ENCODE measurements at places on chromosomes 16 and 17.

DNA sequence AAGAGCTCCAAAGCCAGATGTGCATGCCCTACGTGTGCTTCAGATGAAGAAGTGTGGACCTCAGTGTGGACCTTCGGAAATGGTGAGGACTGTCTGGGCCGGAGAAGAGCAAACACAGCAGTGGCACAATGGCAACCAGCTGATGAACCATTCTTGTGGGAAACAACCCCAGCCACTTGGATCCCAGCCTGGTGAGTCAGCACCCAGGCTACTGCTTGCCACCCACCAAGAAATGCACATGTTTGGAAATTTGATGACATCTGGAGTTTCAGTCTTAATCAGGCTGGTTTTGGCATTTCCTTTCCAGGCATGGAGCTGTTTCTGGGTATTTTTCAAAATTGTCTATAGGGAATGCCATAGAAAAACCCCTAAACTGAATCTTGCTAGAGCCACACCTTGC lies 42.7 kb downstream of the DYNLRB2 start:
- no peak for DNase-seq

DNA sequence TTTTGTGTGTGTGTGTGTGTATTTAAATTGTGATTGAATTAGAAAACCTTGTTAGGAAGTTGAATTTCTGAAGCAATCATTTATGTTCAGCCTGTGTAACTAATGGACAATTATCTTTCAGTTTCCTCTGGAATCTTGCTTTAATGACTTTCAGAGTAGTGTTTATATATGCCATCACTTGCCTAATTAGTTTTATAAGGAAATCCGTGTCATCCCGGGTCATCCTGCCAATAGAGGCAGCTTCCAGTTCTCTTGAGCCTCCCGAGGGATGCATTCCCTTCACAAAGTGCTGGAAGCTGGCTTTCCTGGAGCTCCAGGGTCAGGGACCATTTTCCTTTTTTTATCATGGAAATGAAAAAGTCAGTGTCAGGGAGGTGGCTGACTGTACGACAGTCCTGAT lies 42.9 kb downstream of the PRKCA start:
- DNase-seq: no peak

GRCh38 chr16:57003439-57004386 lies 14.4 kb downstream of the NLRC5 start:
- no peak for DNase-seq

GRCh38 chr17:44218344-44219107 lies 949 bp downstream of the UBTF start:
- DNase-seq: peak; percentile 94

DNA sequence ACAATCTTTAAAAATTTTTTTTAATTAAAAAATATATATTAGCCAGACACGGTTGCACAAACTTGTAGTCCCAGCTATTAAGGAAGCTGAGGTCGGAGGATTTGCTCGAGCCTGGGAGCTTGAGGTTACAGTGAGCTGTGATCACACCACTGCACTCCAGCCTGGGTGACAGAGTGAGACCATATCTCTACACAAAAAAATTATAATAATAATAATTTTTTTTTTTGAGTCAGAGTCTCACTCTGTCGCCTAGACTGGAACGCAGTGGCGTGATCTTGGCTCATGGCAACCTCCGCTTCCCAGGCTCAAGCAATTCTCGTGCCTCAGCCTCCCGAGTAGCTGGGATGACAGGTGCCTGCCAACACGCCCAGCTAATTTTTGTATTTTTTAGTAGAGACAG lies 23.8 kb downstream of the LITAF start:
- no peak for DNase-seq

- DNase-seq: no peak
These were observed 24.5 kb downstream of the GPR142 start for GRCh38 chr17:74391771-74392170.

- no peak for DNase-seq
These were observed 295.3 kb upstream of the KIF2B start for GRCh38 chr17:53527473-53527872.

- no peak for DNase-seq
These were observed 1.4 kb downstream of the SHISA6 start for GRCh38 chr17:11242411-11242810.

DNA sequence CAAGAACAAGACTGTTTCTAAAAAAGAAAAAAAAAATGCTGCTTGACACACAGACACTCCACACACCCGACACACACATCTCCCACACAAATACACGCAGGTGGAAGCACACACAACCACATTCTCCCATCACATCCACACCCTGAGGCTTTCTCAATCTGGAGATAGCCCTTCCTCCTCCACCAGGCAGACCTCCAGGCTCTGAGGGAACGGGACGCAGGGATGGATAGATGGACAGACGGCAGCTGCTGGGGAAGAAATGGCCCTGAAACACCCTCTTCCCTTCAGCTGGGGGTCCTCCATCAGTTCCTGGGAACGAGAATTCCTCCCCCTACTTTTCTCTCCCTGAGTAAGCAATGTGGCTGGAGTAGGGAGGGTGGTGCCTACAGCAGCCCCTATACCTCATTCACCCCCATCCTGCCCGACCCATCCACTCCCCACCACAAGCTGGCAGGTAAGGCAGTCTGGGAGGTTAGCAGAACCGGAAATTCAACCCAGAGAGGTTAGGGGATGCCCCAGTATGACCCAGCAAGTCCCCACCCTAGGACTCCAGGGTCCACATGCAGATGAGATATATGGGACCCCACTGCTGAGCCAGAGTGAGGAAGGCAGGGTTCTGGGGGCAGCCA lies 4.1 kb upstream of the LITAFD start:
- DNase-seq: no peak

GRCh38 chr17:77504652-77505155 lies 363.9 kb downstream of the SEC14L1 start:
- no peak for DNase-seq

DNA sequence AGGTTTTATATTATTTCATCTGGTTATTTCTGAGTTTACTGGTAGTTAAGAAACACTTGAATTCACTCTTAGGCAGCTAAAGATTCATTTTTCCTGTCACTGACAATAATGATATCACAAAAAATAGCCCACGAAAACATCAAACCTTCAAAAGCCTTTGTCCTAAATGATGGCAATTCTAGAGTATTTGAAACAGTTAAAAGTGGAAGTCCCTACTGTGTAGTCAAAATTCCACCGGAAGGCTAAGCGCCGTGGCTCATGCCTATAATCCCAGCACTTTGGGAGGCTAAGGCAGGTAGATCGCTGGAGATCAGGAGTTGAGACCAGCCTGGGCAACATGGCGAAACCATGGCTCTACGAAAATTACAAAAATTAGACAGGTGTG lies 103.5 kb downstream of the HIC1 start:
- DNase-seq: no peak

- no peak for DNase-seq
These were observed 63.0 kb downstream of the PGS1 start for GRCh38 chr17:78441271-78441971.

GRCh38 chr17:19728084-19728495 lies 11.7 kb upstream of the SLC47A2 start:
- no peak for DNase-seq

GRCh38 chr16:50718061-50718760 lies 23.7 kb upstream of the CYLD start:
- DNase-seq: no peak

GRCh38 chr17:72104863-72105234 lies 16.0 kb upstream of the SOX9 start:
- no peak for DNase-seq

DNA sequence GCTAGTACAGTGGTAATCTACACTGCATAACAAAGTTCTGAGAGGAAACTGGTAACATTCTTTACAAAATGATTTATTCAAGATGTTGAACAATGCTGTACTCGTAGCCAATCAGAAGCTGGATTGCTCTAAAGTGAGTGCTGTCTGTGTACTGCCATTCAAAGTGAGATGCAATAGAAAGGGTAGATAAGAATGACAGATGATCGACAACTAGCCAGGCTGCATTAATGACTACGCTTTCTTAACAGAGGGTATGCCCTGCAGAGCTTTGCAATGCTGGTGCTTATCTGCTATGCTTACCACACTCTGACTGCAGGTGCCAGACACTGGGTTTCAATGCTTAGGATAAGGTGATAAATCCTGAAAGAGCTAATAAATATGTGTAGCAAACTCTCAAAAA lies 46.1 kb upstream of the SLC25A19 start:
- DNase-seq: no peak

- peak; percentile 59 for DNase-seq
These were observed 1.0 kb downstream of the IRX3 start for GRCh38 chr16:54285414-54286089.

DNA sequence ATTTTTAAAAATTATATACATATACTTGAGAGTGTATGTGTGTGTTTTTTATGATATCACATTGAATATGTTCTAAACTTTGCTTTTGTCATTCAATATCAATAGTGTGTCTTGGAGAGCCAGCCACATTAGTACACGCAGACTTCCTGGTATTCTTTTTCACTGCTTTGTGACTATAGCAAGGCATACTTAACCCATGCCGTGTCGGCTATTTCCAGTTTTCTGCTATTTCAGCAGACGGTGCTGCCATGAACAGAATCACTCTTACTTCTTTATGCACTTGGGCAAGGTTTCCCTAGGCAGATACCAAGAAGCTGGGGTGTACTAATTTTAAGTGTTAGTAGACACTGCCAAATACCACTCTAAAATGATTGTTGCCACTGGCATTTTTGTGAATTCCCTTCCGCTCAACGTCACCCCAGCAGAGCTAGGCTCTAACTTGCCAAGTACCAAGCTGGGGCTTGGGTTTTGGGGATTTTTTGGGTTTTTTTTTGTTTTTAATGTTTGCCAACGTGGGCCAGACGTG lies 134.9 kb downstream of the SOCS1 start:
- DNase-seq: no peak

- no peak for DNase-seq
These were observed 9.7 kb upstream of the RSKR start for GRCh38 chr17:28623696-28624095.

GRCh38 chr16:29744541-29745101 lies 1.2 kb downstream of the C16orf54 start:
- peak; percentile 78 for DNase-seq

DNA sequence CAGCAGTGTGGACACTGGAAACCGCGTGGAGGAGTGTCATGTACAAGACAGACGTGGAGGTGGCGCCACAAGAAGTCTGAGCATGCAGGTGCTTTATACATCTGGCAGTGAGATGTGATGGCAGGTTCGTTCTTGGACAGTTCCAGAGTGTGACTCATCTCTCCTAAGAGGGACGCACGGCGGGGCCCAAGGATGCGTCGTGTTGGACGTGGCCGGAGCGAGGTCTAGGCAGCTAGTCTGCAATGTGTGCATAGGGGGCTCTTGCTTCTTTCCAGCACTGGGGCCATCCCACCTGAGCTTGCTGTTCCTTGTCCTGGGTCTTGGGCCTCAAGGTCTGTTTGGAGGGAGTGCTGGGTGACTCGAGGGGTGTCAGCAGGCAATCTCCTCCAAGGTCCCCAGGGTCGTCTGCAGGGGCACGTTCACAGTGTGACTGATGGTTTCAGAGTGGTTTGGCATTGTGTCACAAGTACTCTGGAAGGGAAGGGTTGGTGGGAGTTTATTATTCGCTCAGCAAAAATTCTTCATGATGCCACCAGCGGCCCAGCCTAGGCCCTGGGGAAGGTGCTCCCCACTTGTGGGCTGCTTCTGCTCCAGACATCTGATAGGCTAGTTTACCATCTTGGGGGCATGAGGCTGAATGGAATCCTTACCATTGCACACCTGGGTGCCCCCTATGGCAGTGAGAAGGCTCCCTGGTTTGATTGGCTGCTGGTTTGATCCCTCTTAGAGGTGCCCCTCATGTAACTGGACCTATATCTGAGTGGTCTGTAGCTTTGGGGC lies 22.1 kb downstream of the SPACA3 start:
- DNase-seq: no peak

DNA sequence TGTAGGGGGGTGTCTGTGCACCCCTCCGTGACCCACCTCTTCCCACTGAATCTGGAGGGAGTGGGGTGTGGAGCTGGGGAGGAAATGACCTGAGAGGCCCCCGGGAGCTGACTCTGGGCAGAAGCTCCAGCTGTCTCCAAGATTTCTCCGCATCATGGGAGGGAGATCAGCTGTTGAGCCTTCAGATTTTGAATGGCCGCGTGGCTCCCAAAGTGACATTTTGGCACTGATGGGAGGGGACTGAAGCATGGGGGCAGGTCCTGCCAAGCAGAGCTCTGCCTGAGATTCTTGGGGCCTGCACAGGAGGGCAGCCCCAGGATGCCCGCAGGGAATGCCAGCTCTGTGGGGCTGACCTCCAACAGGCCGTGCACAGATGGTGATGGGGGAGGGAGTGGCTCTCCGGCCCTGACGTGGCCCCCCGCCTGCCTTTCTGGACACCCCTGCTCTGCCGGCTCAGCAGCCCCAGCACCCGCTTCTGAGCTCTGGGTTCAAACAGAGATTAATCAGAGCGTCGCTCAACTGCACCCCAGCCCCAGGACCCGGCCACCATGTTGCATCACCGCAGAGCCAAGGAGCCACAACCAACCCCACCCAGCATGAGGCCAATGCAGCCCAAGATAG lies 25.3 kb upstream of the UBE2I start:
- no peak for DNase-seq

GRCh38 chr17:65586899-65587298 lies 25.5 kb upstream of the AXIN2 start:
- no peak for DNase-seq

DNA sequence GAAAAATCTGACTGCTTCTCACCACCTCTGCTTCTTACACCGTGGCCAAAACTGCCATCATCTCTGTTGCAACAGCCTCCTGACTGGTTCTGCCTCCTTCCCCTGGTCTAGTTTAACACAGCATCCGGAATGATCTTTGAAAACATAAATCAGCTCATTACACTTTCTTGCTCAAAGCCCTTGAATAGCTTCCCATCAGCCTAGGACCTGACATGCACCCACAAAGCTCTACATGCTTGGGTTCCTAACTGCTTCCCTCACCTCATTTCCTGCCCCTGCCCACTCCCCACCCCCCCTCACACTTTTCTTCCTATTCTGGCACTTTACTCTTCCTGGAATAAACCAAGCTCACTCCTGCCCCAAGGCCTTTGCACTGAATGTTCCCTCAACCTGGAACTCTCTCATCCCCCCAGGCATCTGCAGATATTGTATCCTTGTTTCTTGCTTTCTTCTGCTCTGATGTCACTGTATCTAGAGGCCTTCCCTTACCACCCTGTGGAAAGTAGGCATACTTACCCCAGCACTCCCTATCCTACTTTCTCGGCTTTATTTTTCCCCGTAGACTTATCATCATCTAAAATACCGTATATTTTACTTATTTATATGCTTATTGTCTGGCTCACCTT lies 112.4 kb downstream of the FTO start:
- no peak for DNase-seq

- peak; percentile 13 for DNase-seq
These were observed 11.0 kb upstream of the XYLT1 start for GRCh38 chr16:17481736-17482135.

GRCh38 chr17:67649891-67650290 lies 67.8 kb upstream of the NOL11 start:
- DNase-seq: no peak

- DNase-seq: no peak
These were observed 66.0 kb downstream of the CDK12 start for GRCh38 chr17:39527220-39527813.
